Activated CD8-positive, alpha-beta T cell treated with anti-CD3 and anti-CD28 coated beads for 36 hours (primary cell): ENCODE measurements at places on chromosomes 3 and 15.
A peak's percentile ranks its signal among the peaks of the same experiment; 100 is the strongest.

DNA sequence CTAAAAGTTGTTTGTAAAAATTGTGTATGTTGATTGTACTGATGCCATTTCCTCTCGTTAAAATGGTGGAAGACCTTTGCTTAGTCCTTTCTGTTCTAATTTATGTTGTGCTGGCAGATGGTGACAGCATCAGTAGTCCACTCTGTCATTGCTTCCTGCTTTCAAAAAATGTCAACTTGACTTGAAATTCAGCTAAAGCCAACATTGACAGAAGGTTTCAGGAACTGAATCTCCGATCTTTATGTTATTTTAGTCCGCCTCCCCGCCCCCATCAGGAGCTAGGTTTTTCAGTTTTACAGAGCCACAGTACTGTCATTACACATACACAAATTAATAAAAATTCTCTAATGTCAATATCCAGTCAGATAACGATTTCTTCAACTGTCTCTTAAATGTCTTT lies 1.5 kb downstream of the CEP63 start:
- DNase-seq: no peak

DNA sequence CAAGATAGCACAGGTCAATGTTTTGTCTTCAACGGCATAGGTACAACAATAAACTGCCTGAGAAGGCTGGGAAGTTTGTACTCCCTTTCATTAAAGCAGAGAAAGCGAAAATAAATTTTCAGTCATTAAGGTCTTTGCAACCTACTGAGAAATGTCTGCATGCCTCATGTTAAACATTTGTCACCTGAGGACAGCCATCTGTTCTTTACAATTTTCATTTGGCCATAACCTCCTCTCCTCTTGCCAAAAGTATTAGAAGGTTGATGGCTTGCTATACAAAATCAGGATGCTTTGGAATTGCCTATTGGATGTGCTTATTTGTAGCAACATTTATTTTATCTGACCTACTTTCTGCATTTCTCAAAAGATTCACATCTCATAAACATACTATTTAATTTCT lies 122.7 kb downstream of the GOLIM4 start:
- no peak for DNase-seq

GRCh38 chr3:69500604-69501003 lies 114.7 kb upstream of the FRMD4B start:
- DNase-seq: no peak

GRCh38 chr3:141655801-141656200 lies 82.3 kb upstream of the RNF7 start:
- no peak for DNase-seq

DNA sequence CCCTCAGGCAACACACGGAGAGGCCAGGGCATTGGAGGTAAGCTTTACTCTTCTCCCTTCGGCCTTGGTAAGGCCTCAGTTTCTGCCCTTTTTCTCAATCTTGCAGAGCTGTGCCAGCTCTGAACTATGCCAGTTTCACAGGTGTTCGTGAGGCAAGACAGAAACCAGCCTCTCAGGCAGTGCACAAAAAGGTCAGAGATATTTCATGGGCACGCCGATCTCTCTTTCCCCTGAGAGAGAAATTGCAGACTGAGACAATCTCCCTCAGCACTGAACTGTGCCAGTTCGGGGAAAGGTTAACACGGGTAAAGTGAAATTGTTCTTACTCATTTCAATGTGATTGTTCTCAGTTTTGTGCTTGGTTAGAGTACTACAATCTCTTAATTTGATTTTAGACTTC lies 88.5 kb downstream of the GMNC start:
- no peak for DNase-seq

DNA sequence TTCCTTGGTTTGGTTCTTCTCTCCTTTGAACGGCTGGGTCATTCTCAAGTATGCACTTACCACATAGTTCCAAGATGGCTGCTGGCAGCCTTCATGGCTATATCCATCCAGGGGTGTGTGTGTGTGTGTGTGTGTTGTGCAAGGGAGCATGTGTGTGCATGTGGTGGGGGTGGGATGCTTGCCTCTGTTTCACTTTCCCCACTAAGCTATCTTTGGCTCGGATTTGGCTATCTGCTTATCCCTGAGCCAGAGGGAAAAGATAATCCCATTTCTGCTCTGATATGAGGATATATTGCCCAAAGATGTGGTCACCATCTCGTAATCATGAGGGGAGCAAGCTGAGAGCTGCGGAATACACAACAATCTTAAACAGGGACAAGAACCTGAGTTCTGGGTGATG lies 26.2 kb downstream of the ANAPC13 start:
- no peak for DNase-seq

DNA sequence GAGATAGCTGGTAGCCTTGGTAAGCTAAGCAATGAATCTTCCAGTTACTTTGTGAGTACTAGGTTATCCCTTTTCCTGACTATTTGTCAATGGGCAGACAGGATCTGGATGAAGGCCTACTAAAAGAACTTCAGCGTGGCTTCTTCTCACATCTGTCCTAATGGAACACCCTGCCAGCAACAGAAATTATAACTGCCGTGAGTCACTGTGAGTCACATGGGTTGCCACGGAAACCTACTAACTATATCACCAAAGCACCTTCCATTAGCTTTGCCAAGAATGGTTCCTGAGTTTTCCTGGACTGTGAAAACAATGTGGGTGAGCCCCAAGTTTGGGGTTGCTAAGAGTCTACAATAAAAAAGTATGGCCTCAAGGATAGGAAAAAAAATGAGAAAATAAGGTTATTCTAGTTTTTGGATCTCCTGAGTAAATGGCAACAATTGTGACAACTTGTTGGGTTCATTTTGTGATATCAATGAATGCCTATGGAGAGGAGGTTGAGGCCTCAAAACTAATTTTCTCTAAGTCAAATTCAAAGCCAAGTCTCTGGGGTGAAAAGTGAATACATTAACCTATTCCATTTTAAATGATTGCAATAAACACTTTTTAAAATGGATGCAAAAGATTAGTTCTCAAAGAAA lies 195.1 kb upstream of the ICE2 start:
- peak; percentile 80 for DNase-seq

GRCh38 chr15:76669521-76670207 lies 235.5 kb downstream of the SCAPER start:
- no peak for DNase-seq

- DNase-seq: peak; percentile 4
Measured at GRCh38 chr15:99371180-99372103, 120.2 kb downstream of the LRRC28 start.

GRCh38 chr15:63678393-63678792 lies 81.2 kb downstream of the FBXL22 start:
- DNase-seq: no peak

DNA sequence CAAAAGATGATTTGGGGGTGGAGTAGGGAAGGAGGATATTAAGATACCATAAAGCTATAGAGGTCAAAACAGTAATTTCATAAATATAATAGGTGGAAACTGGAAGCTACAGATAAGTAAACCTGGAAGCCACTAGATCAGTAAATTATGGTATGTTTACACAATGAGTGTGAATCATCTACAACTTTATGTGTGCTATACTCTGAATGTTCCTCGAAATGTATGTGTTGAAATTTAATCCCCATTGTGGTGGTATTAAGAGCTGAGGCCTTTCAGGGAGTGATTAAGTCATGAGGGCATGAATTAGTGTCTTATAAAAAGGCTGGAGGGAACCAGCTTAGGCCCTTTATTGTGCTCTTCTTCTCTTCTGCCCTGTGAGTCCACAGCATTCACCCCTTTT lies 25.2 kb downstream of the EOMES start:
- no peak for DNase-seq

DNA sequence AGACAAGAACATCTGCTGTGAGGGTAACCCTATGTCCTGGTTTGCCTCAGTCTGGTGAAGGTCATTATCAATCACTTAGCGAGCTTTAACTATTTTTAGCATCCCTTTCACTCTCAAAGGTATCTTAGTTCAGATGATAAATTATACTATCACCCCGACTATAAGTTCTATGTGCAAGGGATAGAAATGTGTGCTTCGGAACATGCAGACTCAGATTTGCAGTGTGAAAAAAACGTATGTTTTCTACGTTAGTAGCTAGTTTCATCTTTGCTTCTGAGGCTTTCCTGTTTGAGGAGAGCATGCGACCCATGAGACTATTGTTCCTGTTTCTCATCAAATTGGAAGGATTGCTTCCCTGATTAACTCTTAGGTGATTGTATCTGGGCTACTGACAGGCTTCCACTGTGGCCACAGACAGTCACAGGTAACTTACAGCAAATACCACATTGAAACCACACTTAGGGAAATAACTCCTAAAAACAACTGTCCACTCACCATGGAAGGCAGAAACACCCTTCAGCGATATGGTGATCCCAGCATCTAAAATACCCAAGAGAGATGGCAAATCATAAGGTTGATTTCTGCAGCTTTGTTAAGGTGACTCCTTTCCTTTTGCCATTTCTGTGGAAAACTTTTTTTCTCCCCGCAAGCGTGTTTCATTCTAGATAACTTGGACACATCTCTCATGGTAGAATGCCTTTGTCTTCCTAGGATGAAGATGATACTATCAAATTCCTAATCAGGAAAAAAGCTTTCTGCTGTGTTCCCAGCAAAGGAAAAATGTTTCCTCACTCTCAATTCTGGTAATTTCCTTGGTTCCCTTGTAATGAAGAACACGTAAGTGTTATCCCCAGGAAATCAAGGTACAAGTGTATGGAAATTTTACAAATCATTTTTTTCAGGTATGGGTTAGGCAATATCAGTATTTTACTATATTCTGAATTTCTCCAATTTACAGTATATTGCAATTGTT lies 5.2 kb downstream of the GCSAM start:
- DNase-seq: no peak

GRCh38 chr3:195818301-195818700 lies 6.6 kb upstream of the MUC4 start:
- DNase-seq: no peak

DNA sequence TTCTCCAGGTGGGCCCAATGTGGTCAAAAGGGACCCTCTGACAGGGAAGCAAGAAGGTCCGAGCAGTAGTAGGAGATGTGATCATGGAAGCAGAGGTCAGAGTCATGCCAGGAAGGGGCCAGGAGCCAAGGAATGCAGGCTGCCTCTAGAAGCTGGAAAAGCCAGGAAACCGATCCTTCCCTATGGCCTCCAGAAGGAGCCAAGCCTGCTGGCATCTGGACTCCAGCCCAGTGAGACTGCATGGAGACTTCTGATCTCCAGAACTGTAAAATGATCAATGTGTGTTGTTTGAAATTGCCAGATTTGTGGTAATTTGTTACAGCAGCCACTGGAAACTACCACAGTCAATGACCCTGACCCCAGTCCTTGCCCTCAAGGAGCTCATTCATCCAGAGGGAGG lies 56.8 kb upstream of the SPATA12 start:
- DNase-seq: no peak

DNA sequence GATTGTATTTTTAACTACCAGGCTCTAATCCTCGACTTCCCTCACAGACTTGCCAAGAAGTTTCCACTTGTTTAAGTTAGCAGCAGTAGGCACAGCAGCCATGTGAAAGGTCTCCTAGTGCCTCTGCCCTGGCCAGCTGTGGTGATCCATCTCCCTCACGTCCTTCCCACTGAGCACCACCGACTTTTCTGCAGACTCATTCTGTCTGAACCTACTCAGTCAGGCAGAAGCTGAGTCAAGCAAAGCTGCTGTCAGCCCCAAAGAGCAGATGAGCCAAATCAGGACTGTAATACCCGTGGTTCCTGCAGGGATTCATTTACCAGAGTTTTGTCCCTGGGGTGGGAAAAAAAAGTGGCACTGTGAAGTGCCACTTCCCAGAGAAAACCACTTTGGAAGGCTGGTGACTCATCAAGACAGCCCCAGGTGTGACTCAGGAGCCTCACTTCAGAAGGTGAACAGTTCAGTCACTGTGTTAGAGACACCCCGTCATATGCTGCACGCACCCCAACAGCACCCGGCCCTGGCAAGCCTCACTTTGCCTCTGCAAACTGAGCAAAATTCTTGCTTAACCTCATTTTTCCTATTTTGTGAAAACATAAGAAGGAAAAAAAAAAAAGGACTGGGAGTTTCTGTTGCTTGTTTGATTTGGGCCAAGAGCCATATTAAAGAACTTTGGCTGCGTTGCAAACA lies 76.0 kb downstream of the WWTR1 start:
- no peak for DNase-seq

- DNase-seq: no peak
Measured at GRCh38 chr3:107249132-107249531, 128.1 kb upstream of the CCDC54 start.

DNA sequence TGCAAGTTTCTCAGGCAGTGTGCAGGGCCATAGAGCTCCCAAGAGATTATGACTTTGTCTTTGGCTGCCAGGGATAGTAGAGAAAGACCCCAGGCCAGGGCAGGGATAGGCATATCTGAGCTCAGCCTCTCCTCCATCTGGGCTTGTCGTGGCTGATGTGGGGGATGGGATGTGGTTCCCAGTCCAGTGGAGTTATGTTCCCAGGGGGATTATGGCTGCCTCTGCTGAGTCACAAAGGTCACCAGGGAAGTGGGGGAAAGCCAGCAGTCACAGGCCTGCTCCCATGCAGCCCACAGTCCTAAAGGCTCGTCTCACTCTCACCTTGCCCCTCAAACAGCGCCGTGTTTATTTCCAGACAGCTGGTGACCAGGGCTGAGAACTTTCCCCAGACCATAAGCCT lies 354.9 kb downstream of the SI start:
- DNase-seq: no peak

- DNase-seq: peak; percentile 21
Measured at GRCh38 chr3:53253707-53254508, 1.9 kb downstream of the TKT start.

DNA sequence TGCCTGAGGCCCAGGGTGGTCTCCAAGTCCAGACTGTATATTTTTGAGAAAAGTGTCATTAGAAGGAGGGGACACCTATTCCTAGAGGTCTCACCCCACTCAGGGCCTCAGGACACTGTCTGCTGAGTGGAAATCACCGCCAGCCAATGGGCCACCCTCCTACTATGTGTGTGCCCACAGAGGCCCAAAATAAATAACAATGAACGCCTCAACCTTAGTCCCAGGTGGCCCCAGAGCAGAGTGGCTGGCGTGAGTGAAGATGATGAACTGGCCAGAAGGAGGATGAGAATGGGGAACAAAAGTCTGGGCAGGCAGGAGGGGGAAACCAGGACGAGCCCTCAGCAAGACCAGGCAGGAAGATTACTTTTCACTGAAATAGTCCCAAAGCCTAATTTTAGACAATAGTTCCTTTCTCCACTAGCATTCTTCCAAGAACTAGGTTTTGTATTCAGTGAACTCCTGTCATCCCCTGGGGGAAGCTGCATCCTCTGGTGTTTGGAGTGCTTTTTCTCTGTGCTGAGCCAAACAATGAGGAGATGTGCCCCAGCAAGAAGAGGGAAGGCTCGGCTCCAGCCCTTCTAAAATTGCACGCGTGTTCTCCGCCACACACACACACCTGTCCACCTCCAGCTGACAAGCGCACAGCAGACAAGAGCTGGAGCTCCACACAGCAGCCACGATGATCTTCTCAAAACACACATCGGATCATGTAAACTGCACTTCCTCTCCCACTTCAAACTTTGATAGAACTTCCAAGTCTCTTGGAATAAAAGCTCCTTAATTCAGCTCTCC lies 72.2 kb downstream of the ADCY5 start:
- no peak for DNase-seq

DNA sequence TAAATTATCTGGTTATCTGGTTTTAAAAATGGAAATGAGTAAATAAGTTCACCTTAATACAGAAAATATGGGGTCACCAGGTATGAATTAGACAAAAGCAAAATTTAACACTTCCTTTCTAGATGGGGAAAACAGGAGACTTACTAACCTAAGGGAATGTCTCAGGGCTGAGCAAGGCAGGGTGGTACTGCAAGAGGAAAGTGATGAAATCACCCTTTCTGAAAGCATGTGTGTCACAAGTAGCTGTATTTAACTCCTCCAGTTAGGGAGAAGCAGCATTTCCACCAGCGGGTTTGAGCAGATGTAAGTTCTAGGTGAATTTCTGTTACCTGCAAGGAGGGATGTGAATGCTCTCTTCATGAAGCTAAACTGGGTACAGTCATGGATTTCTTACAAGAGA lies 629.1 kb downstream of the MECOM start:
- DNase-seq: no peak
